Cerebellar nuclear complex (tissue), 1 donor: ENCODE measurements at places on chromosomes 7 and 10.

DNA sequence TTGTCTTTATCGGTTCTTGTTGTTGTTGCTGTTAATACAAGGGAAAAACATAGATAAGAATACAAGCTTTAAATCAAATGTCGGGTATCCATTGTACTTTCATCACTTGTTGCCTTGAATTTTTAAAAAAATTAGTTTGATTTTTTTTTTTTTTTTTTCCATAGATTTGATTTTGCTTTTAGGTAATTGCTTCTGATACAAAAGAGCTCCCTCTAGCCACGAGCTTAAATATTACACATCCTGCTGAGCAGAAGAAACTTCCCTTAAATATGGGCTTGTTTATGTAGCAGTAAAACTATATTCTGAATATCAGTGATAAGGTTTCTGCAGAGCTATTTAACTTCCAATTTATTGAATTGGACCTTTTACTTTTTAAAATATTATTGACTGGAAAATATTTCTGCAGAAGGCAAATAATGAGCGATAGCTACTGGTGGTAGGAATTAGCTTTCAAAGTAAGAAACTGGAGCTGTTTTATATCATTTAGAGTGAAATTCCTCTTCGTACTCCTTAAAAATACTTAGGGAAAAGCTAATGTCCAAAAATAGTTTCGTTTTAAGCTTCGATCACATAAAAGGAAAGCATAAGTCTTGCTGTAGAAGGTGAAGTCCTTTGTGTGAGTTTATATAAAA, 216.9 kb downstream of the POLR1F start:
- no peak for DNase-seq

DNA sequence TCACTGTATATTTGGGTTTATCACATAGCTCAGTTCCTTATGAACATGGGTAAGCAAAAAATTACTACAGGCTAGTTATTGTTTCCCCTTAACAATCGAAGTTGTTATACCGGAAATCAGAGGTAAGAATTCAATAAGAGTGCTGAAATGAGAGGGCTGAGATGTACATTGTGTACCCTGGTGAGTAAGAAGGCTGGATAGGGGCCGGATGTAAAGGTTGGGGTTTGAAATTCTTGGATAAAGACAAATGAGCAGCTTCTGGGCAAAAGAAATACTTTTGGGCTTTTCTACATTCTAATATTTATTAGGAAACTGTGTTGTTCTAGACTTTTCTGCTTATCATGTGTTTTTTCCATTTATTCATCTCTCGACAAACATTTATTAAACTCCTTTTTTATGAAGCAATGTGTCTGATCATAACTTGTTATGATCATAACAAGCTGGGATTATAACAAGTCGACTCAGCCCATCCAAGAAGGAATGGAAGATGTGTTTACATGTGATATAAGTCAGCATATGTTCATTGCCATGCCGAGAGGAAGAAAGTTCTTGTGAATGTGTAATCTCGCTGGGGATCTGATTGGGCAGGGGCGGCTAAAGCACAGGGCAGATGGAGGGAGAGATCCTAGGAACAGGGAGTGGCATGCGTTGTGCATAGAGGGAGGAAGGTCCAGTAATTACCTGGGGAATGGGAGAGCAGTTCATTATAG, 155.3 kb downstream of the PLXDC2 start:
- no peak for DNase-seq

DNA sequence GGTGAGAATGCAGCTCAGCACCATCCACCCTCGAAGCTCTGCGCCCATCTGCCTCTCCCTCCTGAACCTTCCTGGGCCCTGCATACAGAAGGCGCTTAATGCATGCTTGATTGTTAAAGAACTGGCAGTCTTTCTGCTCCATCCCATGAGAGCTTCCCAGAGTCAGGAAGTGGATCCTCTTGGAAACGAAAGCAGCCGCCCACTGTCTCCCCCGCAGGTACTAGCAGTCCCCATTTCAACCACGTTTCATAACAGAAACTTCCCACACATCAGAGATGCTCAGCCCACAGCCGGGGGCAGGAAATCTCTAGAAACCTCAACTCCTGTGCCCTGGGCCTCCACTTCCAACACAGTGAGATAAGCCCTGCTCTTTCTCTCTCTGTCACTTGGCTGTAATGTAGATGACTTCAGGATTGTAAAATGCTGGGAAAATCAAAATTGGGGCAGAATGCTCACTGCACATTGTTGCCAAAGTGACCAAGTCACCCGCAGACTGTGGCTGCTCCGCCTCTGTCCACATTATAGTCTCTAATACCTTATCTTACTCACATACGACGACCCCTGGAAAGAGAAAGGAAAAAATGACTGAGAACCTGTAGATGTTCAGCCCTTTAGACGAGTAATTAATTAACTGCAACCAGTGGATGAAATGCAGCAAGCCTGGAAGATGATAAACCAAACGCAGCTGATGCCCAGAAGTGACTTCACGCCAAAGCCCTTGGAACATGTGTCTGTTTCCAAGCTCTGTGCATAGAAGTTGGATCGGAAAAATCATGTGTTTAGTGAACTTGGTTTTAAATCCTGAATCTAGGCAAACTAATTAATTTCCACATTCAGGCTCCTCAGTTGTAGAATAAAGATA, 28.5 kb downstream of the GSDME start:
- DNase-seq = no peak

- DNase-seq = no peak
Measured at GRCh38 chr7:142359694-142360279, 101.9 kb upstream of the PRSS58 start.

GRCh38 chr7:22663357-22663718, 63.7 kb upstream of the IL6 start:
- no peak for DNase-seq
